ENCODE measurements at places on chromosomes 5 and 9.

GRCh38 chr9:87443461-87443860 is 54.2 kb upstream of the DAPK1 start:
- no peak for DNase-seq

DNA sequence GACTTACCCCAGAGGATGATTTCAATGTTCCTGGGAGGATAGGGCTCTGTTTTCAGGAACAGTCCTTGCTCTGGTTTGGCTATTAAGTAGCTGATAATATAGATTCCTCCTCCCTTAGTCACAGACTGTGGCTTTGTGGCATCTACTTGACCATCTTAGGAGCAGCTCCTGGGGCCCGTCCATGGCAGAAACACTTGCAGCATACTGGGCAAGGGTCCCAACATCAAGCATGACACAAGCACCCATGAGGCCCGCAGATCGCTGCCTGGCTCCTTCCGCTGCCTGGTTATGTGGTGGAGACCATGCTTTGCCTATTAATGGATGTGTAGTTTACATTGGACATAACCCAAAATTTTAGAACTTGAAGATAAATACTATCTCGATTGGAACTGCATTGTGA is 170.1 kb downstream of the ICE1 start:
- no peak for DNase-seq

GRCh38 chr9:33101104-33101951 is 24.9 kb upstream of the SMU1 start:
- no peak for DNase-seq

DNA sequence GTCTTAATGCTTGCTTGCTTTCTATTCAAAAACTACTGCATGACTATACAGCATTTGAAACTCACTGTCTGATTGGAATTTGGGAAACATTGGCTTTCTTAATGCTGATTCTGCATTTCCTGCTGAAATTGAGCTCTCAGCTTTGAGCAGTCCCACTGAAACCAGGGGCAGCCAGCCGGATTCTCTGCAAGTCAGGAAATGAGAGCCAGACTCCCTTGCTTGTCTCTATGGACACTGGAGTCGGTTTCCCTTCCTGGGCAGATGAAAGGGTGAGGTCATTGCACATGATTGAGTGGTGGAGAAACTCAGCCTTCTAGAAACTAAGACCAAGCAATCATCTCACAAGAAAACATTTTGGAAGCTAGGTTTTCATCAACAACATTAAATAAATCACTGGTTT is 119.7 kb upstream of the SPATA31C2 start:
- no peak for DNase-seq

GRCh38 chr9:109506097-109506712 is 8.1 kb upstream of the PTPN3 start:
- no peak for DNase-seq

DNA sequence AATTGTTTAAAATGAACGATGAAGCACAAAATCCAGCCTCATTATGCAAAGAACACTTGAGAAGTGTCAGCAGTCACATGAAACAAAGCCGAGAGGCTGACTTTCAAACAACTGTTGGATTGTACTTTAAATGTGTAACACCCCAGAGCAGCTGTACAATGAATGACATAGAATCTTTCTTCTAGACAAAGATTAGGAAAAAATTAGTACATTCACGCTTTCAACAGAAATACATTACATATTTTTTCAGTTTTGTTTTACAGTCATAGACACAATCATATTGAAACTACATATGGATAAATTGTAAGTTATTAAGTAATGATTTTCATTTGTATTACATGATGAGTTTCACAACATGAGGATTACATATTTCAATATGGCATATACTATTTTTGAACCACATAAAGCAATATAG is 10.6 kb upstream of the AGXT2 start:
- DNase-seq, result no peak

DNA sequence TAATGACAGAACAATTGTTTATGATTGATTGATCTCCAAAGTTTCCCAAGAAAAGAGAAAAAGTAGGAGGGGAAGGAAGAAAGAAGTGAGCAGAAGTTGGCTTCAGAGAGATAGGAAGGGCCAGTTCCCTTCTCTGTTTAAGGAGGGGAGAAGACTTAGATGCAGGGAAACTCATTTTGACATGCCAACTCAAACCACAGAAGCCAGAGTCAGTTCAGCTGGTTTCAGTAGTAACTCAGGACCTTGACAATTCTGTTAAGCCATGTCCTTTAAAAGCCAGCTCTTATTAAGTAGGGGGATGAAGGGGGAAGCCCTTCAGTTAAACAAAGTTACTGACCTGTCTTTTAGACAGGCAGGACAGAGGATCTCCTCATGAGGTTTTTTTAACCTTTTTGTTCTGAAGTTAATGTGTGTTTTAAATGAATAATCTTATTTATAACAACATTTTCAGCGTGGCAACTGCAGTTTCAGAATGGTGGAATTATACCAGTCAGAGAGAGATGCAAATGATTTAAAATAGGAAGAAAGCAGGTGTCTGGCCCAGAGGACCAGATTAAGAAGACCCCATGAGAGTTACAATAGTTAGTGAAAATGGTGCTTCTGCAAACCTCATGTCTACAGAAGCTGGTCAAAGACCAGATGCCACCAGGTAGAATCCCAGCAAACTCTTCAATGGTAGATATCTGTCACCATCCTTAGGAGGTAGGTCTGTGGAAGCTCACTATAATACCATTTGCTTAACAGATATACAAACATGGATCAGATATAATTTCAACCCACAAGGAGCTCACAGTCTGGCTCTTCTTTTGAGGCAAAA is 29.3 kb upstream of the ABL1 start:
- DNase-seq, result no peak

- no peak for DNase-seq
These were observed 103.2 kb downstream of the SNCAIP start for GRCh38 chr5:122415030-122415800.

GRCh38 chr5:54009357-54009756 is 301.0 kb downstream of the ARL15 start:
- DNase-seq, result no peak

DNA sequence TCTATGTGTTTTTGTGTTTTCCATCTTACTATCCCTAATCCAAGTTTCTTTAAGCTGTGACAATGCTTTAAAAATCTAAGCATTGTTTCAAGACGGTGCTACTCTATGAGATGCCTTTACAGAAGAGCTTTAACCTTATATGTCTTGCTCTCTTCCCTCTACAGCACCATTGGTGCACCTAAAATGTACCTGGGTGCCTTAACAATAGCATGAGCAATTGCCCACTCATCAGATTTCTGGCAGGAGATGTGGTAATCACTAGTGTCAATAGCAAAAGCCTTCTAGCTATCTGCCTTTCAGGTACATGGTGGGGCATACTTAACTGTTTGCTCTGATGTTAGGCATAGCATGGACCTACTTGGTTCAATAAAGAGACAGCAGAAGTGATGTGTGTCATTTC is 222.3 kb upstream of the KIF2A start:
- DNase-seq, result no peak

DNA sequence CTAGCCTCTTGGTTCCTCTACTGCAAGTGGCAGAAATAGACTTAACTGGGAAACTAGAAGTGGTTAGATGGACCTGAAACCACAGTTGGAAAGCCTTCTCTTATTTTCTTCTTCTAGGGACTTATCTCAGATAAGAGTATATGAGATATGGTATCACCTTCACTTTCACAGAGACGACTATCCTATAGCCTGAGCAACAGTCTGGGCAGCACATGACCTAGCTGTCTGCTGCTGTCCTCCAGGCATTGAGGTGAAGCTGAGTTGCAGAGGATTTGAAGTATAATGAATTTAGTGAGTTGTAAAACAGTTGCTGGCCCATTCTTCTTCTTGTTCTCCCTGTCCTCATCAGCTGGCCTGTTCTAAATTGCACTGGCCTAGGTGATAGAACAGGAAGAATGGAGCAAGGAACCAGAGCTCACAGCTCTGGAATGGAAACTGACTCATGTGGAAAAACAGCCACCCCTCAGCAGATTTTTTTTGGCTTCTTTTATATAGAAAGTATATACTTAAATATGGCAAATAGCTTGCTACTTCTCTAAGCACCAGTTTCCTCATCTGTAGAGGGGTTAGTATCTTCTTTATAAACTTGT is 27.8 kb downstream of the RECK start:
- DNase-seq, result no peak

DNA sequence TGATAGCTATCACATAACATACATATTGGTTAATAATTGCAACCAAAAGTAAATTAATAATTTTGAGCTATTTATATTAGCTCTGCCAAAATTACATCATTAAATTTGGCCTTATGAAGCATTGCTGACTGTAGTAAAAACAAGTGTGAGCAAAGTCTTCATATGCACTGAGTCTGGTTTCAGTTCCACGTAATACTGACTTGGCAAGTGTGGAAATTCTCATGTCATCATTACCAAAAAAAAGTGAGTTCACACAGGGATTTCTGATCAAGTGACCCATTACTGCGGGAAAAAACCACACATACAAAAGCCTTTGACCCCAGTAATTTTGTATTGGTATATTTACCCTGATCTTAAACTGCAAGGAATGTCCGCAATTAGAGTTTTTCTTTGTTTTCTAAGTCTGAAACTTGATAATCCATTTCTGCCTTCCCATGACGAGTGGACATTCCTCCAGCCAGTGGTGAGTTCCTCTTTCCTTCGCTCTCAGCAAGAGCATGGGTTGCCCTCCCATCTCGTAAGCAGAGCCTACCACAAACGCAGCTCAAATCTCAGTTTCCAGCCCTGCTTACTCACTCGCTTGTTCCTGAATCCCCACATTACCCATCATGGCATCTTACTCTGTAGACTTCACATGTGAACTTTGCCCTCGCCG is 220.2 kb upstream of the DMRT1 start:
- no peak for DNase-seq

DNA sequence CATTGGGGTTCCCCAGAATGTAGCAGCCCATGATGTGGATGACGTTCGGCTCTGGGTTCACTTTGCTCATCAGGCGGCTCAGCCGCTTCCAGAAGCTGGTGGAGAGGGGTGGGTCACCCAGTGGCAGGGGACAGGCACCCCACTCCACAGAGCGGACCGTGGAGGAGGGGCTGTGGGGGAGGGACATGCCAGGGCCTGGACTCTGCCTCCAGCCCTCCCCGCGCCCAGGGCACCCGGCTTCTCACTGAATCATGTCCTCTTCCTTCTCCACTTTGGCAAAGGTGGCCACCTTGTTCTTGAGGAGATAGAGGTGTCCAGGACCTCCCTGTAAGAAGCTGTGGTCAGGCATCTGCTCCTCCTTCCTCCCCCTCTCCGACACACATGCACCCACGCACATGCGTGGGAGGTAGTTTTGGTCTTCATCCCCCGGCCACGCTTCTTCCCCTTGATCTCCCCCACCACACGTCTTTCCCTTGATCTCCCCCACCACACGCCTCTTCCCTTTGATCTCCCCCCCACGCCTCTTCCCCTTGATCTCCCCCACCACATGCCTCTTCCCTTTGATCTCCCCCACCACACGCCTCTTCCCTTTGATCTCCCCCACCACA is 8.9 kb upstream of the ENTPD8 start:
- no peak for DNase-seq

DNA sequence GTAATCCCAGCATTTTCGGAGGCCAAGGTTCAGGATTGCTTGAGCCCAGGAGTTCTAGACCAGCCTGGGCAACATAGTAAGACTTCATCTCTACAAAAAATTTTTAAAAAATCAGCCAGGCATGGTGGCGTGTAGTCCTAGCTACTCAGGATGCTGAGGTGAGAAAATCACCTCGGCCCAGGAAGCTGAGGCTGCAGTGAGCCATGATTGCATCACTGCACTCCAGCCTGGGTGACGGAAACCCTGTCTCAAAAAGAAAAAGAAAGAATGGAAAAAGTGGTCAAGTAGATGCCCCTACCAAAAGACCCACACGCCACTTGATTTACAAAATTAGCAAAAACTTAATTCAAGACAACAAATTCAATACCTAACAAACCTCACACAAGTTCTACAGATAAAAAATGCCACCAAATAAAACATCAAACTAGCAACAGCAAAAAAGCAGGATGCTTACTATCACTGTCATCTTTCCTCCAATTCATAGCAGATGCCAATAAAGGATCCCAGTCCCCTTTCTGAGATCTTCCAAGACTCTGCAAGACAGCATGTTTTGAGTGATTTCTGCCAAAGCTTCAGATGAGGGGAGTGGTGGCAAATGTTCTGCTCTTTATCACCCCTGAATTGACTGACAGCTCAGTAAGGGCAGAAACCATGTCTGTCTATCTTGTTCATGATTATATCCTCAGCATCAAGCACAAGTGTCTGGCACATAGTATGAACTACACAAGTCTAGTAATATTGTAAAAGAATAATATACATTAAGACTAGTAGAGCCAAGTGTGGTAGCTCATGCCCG is 34.2 kb upstream of the TESK1 start:
- peak; percentile 66 for DNase-seq

DNA sequence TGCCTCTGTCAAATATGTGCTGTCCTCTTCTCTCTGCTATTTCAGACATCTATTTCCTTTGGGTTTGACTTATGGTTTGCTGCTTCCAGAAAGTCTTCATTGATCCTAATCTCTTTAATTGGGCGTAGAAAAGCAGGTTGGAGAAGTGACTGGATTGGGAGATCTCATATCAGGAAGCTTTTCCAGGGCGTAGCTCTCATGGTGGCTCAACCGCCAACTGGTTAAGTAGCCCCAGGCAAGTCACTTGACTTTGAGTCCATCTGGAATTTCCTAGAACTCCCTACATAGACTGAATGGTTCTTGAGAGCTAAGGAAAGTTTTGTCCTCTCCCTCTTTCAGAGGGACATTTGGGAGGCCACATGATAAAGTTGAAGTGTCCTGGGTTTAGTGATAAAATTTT is 192.3 kb upstream of the GLRA1 start:
- no peak for DNase-seq

DNA sequence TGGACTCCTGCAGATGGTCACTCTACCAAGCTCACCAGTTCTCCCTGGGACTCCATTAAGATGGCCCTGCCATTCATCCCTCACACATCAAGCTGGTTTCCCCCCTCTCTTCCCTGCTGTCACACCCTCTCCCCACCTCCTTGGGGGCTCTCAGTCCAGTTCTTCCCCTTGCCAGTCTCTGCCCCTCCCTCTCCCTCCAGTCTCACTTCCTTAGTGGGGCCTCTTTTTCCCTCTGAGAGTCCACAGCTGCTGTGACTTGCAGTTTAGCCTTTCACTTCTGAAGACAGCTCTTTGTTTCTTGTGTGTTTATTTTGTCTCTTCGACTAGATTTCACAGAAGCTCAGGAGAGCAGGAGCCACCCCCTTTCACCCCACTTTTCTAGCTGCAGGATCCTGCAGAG is 10.5 kb downstream of the DOCK2 start:
- no peak for DNase-seq

DNA sequence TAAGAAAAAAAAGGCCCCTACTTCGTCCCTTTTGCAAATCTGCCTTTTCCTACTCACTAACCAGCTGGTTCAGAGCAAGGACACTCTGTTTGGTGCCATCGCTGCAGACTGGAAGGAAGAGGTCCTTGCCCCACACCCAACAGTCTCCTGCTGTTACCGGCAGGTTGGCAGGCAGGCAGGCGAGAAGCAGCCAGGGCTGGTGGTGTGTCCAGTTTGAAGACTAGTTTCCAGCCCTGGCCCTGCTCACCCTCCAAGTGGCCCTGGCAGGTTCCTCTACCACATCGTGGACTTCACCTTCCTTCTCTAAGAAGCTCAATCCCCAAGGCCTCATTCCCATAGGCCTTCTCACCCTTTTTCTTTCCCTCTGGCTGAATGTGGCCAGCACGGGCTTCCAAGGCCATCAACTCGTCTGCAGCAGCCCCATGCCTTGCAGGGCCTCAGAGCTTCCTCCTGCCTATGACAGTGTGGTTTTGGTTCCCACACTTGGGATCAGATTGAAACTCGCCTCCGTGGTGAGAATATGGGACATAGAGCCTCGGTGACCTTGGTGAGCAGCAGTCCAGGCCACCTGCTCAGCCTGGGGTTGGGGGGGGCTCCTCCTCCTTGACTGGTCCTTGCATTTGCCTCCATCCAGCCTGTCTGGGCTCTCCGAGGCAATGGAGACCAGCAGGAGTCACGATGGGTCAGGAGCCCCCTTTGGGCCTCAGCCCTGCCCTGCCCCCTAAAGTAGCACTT is 22.9 kb downstream of the TGFBI start:
- DNase-seq, result no peak
